ENCODE measurements at places on chromosomes 5 and 9.

GRCh38 chr9:128999581-129000206 lies 28.4 kb downstream of the SH3GLB2 start:
- no peak for DNase-seq

DNA sequence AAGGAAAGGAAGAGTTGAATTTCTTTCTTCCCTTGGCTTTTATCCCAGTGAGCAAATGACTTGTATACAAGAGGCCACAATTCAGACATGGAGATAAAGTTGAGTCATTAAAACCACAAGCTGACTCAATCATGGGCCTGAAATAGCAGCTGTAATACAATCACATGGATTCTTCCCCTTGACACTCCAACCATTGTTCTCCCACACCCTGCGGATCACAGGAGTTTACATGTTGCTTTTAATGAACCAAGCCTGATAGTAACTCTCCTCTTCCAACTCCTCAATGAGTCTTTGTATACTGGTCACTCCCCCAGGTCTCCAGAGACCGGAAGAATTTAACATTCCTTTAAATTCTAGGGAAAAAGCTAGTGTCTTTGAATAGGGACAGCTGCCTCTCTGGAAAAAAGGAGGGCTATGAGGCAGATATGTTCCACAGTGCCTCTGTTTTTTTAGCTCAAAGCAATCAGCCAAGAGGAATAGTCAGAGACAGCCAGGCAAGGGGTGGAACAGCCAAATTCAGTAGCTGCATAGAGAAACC lies 32.4 kb downstream of the PCDHGC5 start:
- DNase-seq = peak; percentile 88

DNA sequence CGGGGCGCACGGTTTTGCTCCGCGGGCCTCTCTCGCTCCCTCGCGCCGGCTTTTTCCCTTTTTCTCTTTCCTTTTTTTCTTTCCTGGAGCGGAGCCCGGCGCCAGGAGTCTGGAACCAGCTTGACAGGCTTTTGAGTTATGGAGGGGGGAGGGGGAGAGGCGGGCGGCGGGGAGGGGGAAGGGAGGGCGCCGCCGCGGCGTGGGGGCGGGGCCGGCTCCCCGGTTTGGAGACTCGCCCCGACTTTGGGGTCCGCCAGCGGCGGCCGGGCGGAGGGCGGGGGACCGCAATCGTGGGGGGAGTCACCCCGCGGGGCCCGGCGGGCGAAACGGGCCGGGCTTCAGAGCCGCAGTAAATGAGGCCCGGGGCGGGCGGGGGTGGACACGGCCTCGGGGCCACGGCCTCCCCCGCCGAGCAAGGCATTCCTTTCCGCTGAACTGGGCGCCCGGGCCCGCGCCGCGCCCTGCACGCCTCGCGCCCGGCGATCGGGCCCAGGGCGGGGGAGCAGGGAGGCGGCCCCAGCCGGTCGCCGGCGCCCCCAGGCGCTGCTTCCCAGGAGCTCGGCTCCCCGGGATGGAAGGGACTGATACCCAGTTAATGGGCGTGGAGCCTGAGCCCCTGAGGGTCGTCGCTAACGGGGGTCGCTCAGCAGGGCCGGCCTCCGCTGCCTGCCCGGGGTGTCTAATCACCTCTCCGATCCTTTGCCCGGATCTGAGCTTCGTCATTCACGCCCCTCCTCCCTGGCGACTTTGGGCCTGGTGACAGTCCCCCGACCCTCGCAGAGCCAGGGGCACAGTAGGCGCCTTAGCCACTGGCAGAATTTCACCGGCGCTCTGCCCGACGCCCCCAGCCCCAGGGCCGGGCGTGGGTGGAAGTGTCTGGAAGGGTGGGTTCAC lies 138.1 kb downstream of the C9orf50 start:
- peak; percentile 90 for DNase-seq

DNA sequence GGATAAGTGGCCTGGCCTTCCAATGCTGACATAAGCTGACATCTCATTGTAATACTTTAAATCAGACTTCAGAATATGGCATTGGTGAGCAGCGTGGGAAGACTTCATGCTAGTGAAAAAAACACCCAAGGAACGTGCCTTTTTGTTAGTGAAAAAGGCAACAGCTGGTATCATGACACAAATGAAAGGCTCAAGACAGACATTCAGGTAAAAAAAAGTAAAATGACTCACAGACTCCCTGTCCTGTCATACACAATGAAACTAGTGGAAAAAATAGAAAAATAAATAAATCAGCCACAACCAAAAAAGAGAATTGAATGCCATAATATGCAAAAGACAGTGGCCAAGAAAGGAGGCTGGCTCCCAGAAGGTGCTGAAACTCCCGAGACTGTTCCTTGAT lies 24.4 kb upstream of the PPP1R2B start:
- no peak for DNase-seq

- peak; percentile 41 for DNase-seq
Measured at GRCh38 chr5:152349683-152350526, 55.2 kb downstream of the NMUR2 start.

GRCh38 chr5:142789206-142789605 lies 19.0 kb downstream of the ARHGAP26 start:
- DNase-seq = no peak

- DNase-seq = peak; percentile 99
Measured at GRCh38 chr9:111926421-111926875, 29.8 kb downstream of the UGCG start.

DNA sequence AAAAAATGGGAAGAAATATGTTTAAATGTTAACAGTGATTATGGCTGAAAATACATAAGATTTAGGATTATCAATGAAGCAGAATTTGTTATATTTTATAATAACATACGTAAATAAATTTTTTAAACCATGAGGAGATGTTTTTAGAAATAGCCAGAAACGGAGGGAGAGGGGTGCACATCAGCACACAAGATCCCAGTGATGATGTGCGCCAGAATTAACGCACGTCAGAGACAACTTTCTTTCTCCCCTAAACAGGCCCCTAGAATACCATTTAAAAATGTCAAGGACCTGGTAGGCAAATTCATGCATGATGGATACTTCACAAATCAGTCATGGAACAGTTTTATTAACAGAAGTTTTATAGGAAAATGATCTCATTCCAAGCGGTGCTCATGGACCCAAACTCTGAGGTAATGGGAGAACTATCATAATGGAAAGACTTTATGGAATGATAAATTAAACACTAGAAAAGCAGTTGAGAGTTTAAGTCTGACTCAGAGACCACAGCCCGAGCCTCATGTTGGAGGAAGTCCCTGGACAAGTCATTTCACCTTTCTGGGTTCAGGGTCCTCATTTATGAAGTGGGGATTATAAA lies 258.9 kb upstream of the GAS1 start:
- DNase-seq = no peak

DNA sequence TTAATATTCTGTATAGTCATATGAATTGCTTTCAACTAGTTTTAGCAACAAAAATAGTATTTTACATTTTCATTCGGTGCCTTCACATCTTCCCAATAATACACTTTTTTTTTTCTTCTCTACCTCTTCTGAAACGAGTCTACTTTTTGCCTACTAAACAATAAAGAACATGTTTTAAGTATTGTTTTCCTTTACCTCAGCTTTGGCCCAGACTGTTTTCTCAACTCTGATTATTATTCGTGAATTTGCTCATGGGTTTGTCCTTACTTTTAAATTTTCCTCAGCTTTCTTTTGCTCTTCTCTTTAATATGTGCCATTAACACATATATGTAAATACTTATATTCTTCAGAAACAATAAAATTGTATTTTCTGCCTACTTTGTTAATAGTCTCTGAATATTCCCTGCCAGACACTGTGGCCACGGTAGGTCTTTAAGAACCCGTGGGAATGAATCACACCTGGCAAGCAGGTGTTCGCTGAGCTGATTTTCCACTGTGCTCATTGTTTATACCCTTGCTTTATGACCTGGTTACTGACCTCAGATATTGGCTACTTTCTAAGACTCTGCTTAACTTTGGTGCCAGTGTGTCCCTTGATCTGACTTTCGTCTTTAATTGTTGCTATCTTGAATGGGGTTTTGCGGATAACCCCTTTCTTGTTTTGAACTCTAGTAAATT lies 49.1 kb downstream of the FAM170A start:
- DNase-seq = no peak

DNA sequence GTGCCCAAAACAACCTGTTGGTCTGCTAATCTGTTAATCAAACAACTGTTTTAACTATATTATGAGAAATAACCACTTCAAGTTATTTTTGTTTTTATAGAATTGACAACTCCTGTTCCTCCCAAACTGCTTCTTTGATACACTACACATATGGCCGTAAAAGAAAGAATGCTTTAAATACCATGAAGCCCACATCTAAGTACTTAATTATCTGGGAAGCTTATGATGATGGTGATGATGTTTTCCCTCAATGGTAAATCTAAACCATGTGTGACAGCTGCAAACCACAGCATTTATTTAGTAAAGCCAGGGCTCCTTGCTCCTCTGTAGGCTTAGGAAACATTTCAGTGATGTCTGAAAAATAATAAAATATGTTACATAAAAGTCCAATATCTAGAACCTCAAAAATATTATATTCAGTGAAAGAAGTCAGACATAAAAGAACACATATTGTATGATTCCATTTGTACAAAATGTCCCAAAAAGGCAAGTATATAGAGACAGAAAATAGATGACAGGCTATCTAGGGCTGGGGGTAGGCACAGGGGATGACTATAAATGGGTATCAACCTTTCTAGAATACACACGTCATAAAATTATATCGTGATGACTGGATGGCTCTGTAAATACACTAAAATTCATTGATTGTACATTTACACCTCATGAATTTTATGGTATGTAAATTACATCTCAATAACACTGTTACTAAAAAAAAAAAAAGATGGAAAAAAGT lies 154.1 kb downstream of the EFNA5 start:
- DNase-seq = peak; percentile 77

- no peak for DNase-seq
Measured at GRCh38 chr5:25295067-25295466, 650.3 kb upstream of the CDH10 start.

DNA sequence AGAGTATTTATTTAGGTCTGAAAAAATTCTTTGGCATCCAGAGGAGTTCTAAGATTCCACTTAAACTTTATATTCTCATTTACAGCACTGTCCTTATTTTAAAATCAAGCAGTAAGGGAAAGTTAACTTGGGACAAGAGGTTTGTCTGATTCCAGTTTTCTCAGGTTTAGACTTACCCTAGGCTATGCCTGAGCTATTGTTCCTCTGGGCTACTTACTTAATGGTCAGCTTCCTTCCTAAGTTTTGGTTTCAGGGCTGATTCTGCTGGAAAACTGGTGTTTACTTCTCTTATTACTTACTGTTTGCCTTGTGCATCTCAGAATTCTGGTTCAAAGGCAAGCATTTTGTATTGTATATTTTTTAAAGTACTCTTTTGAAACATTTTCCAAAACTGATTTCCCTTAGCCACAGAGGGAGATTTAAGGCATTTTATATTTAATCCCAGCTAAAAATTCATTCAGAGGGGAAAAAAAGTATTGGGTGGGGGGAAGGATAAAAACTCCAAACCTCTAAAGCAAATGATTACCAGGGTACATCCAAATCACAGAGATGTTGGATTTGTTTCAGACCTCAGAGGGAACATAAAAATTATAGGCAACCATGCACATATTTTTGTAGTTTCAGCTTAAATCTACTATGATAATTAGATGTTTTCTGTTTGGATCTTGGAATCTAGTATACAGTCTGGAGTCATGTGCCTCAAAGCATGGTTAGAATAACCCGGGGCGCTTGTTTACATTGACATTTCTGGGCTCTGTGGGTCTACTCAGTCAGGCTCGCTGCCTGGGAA lies 290.0 kb downstream of the ARHGAP26 start:
- DNase-seq = no peak

DNA sequence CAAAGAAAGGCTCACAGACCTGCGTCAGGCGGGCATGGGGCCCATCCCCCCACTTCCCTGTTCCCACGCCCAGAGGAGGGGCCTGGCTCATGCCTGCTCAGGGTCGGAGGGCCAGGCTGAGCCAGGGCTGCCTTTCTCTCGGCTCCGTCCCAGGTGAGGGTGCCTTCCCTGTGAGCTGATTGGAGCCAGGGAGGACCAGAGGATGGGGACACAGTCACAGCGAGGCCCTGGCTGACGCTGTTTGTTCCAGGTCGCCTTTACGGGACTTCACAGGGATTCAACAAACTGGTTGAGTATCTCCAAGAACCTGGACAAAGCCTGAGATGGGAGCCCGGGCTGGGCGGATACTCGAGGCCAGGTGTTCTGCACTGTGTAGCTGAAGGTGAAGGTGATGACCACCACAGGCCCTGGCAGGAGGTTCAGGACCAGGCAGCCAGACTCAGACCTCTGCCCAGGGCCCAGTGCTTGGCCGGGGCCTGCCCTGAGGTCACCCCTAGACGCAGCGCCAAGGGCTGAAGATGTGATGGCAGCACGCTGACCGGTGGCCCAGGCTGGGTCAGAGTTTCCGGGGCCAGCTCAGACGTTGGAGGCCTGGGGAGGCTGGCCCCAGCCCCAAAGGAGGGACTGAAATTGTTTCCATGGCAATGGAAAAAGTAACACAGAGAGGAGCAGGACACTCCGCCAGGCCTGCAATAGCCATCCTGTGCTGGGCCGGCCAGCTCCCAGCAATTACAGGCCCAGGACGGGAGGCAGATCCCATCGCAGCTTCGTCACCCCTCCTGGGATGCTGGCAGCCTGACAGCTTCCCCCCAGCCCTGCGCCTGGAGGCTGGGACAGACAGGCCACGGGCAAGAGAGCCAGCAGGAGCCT lies 65.3 kb upstream of the ADAMTS2 start:
- DNase-seq = no peak

- no peak for DNase-seq
Measured at GRCh38 chr5:157497875-157498611, 38.0 kb downstream of the NIPAL4 start.

DNA sequence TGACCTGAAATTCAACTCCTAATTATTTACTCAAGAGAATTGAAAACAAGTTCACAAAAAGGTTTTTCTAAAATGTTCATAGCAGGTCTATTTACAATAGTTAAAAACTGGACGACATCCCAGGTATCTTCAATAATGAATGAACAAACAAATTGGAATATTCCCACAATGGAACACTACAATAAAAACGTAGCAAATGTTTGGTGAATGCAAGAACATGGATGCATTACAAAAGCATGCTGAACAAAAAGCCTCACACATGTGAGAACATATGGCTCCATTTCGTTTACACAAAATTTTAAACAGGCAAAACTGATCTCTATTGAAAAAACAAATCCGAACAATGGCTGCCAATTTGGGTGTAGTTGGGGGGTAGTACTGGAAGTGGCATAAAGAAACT lies 669.9 kb downstream of the MTRR start:
- no peak for DNase-seq

GRCh38 chr5:53874409-53874808 lies 314.0 kb downstream of the NDUFS4 start:
- peak; percentile 10 for DNase-seq

DNA sequence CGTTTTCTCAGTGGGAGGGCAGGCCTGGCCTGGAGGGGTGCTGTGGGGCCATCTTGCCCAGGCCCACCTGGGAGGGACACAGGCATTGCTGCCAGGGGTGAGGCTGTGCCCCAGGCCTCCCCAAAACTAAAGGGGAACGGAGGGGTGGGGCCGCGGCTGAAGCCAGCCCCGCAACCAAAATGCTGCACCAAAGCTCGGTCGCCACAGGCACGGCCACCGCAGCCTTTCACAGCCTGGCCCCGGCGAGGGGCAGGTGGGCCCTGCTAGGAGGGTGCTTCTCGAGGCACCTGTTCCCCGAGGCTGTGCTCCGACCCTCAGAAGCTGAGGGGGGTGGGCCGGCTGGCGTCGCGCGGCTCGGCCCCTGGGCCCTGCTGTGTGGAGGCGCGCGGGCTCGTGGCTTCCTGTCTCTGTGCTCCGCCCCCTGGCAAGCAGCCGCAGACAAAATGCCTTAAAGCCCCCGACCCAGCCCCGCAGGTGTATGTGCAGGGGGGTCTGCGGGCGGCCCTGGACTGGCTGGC lies 57.6 kb downstream of the JAK2 start:
- no peak for DNase-seq

Data from A673 (cell line).